Transverse colon (tissue), 4 donors: ENCODE measurements at places on chromosomes 16 and 17. TPM values are rescaled to one million over a fixed set of nuclear protein-coding genes. Genes with fewer than 3 reads are reported as not detected.

BHLHA9 gene
- total RNA-seq = not detected

KAT2A gene
- total RNA-seq = 154 TPM

TENT4B gene
- total RNA-seq = 17.3 TPM

EPX gene
- not detected for total RNA-seq

FAM20A gene
- 3.6 TPM for total RNA-seq

PRAC2 gene
- not detected for total RNA-seq

PPP1R27 gene
- not detected for total RNA-seq

ACSM3 gene
- total RNA-seq = 108 TPM

DNA sequence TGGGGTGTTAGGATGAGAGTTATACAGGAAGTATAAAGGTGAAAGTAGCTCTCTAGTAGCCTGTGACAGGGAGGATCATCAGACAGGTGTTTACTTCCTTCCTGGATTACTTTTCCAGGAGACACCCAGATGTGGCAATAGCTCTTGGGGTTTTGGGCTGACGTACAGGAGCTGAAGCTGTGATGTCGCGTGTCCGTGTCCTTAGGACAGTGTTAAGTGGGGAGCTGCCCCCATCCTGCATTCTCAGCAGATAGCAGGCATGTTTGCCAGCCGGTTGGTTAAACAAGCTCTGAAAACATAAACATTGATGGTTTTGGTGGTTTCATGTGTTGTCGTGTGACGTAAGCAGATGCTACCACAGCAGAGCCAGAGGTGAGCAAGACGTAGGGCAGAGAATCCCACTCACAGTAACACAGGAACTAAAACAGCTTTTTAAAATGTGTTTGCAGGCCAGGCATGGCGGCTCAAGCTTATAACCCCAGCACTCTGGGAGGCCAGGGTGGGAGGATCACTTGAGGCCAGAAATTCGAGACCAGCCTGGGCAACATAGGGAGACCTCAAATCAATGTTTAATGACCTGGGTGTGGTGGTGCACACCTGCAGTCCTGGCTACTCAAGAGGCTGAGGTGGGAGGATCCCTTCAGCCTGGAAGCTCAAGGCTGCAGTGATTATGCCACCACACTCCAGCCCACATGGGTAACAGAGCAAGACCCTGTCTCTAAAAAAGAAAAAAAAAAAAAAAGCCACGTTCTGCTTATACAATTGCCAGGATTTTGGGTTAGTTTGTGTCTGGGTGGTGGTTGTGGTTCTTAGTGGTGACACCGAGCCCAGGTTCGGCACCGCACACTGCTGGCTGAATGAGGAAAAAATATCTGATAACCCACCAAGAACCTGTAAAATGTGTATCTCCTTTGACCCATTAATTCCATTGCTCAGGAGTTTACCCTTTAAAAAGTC, 18.2 kb upstream of the IL17C start:
- no peak overlapping the region for H3K4me3 ChIP-seq
- DNase-seq = peak; percentile 47
- peaks cover 30% of the 10 kb centered on the region for H3K4me1 ChIP-seq
- no peaks in the 10 kb centered on the region for H3K36me3 ChIP-seq
- no peaks in the 10 kb centered on the region for H3K27me3 ChIP-seq

DNA sequence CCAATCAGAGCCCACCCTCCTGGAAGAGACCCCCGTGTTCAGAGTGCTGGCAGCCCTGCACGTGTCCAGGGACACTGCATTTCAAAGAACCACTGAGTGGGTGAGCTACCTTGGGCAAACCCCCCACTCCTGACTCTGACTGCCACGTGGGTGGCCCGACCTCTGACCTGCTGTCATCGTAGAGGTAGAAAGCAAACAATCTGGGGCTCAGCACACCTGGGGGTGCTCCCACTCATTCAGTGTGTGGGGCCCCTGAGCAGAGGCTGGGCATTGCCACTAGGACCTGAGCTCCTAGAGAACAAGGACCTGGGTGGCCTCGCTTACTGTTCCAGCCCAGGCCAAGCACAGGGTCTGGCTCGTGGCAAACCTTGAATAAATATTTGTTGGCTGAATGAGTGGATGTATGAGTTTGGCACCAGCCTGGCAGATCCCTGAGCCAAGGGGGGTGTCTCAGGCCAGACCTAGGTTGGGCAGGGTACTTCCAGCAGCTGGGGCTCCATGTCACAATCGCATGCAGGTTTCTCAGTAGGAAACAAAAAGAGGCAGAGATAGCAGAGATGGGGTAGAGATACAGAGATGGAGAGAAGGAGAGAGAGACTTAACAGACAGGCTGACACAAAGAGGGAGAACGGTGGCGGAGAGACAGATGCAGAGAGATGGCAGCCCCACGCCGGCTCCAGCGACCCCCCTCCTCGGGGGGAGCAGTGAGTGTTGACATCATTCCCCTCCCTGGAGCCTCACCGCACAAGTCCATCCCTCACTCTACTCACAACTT, 5.4 kb upstream of the DRC7 start:
- DNase-seq = no peak
- no peaks in the 10 kb centered on the region for H3K36me3 ChIP-seq
- no peaks in the 10 kb centered on the region for H3K27me3 ChIP-seq

DNA sequence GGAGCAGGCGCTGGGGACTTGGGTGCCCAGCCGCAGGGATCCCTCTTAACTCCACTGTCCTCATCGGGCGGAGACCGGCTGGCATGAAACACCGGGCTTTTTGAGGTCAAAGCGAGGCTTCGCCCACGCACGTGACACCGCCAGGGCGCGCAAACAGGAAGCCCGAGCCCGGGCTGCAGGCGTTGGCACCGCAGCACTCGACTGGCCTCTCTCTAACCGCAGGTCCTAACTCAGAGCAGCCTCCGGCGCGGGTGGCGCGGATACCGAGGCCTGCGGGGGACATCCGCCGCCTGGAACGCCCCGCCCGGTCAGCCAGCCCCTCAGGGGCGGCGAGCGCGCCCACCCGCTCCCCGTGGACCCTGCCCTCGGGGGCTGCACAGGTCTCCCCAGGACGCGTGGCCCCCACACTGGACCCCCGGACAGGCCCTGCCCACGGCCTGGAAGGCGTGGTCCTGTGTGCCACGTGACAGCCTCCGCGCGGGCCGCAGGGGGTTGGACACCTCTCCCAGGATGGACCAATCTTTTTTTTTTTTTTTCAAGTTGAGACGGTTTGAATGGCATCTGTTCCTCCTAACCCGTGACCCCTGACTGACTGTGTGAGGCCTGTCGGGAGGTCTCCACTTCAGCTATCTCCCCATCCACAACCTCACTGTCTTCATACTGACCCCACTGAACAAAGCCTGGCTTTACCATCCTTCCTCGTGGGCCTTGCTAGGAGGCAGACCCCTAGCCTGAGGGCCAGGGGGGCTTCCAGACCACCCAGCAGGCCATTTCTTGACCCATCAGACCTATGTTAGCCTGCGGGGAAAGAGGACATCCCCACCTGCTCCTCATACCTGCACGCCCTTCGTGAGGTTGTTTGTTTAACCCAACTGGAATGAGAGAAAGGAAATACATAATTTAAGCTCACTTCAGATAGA, 8.4 kb upstream of the SLC47A2 start:
- no peaks in the 10 kb centered on the region for H3K36me3 ChIP-seq
- H3K27ac ChIP-seq = peak overlapping the region; percentile 77
- H3K27me3 ChIP-seq = no peaks in the 10 kb centered on the region
- peaks cover 53% of the 10 kb centered on the region for H3K4me1 ChIP-seq
- peak overlapping the region; percentile 27 for H3K4me3 ChIP-seq
- DNase-seq = peak; percentile 77

GRCh38 chr16:72493716-72494415, 321.9 kb upstream of the PMFBP1 start:
- no peak overlapping the region for H3K27ac ChIP-seq
- no peak for DNase-seq
- H3K4me1 ChIP-seq = no peaks in the 10 kb centered on the region

DNA sequence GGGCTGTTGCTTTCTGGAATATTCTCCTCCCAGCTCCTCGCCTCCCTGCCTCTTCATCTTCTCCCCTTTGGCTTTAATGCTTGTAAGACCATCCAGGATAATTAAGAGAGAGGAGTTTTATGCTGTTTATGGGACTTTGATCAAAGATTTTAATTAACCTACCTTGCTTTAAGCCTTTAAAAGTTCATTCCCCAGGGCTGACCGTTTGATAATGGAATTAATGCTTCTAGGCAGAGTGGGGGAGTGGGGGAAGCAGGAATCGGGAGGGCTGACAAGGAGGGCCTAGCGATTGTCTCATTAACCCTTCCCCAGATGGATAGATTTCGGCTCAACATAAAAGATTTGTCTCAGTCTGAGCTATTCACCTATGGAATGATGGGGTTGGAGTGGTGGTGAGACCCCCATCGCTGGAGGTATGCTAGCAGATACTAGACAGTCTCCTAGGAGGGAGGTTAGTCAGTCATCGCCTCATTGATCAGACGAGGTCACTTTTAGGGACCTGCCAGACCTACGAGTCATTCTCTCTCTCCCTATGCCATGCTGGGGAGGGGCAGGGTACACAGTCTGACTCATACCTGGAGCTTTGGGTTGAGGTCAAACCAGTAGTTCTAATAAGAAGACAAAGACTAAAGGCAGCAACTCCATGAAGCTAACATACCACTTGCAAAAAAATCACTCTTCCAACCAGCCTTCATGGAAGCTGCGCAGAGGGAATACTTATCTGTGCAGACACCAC, 236.6 kb upstream of the NLRP1 start:
- DNase-seq = no peak
- peaks cover 6% of the 10 kb centered on the region for H3K27me3 ChIP-seq
- H3K27ac ChIP-seq = no peak overlapping the region
- H3K36me3 ChIP-seq = no peaks in the 10 kb centered on the region

GRCh38 chr17:36602030-36602748, 806 bp downstream of the MRM1 start:
- no peaks in the 10 kb centered on the region for H3K27me3 ChIP-seq
- H3K36me3 ChIP-seq = no peaks in the 10 kb centered on the region
- H3K4me1 ChIP-seq = peaks cover 56% of the 10 kb centered on the region
- peak overlapping the region; percentile 85 for H3K27ac ChIP-seq

DNA sequence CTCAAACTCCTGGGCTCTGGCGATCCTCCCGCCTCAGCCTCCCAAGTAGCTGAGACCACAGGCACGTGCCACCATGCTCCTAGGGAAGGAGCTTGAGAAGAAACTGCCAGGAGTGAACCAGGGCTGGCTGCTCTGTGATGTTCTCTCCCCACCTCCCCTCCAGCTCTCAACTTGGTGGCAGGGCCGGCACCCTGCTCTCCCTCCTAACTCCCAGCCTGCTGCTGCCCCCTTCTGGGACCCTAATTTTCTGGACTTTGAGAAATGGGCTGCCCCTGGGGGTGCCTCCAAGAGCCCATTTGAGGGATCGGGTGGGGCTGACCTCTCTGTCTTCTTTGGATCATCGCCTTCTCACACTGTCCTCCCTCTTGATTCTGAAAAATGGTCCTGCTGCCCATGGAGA, 14.9 kb upstream of the STAT3 start:
- H3K4me1 ChIP-seq = peaks cover 58% of the 10 kb centered on the region
- H3K27me3 ChIP-seq = no peaks in the 10 kb centered on the region
- no peaks in the 10 kb centered on the region for H3K36me3 ChIP-seq
- no peak overlapping the region for H3K4me3 ChIP-seq
- peak overlapping the region; percentile 78 for H3K27ac ChIP-seq

DNA sequence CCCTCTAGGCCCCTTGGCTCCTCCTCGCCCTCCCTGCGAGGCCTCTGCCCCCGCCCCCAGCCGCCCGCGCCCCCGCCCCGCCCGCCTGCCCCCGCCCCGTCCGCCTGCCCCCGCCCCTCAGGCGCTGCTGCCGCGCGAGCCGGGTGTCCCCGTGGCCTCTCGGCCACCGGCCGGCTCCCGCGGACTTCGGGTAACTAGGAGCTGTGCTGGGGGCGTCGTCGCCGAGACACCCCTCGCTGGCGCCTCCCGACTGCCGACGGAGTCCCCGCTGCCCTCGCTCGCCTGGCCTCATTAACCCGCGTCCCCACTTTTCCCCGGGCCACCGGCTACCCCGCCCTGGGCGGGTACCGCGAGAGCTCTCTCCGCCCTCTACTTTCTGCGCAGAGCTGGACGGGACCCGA, at the start of gene TLCD1:
Gene TLCD1, minus strand, starts transcription at position 8 of the 401 bp plus-strand sequence. CDS start 136 bp downstream, outside the sequence.
- DNase-seq = peak; percentile 79
- no peaks in the 10 kb centered on the region for H3K27me3 ChIP-seq
- peak within 1 kb of the TSS; percentile 97 for H3K27ac ChIP-seq
- peak within 1 kb of the TSS; percentile 60 for H3K4me3 ChIP-seq
- H3K4me1 ChIP-seq = peaks cover 63% of the 10 kb centered on the region
